ENCODE measurements at places on chromosomes 4 and X. TPM values are rescaled to one million over a fixed set of nuclear protein-coding genes. Genes with fewer than 3 reads are reported as not detected.

EMD gene
- total RNA-seq = 71.6 TPM

FAM184B gene
- not detected for total RNA-seq

MAGEA2 gene
- not detected for total RNA-seq

SPON2 gene
- total RNA-seq = 3.0 TPM

DRD5 gene
- not detected for total RNA-seq

CSAG1 gene
- total RNA-seq = not detected

ENPP6 gene
- total RNA-seq = not detected

SYTL4 gene
- total RNA-seq = 13.1 TPM

RRH gene
- total RNA-seq = not detected

FDCSP gene
- not detected for total RNA-seq

SASH3 gene
- total RNA-seq = 3.2 TPM

TLR2 gene
- total RNA-seq = 5.5 TPM

HUWE1 gene
- total RNA-seq = 101 TPM

SHISA3 gene
- total RNA-seq = 3.1 TPM

GPRIN3 gene
- total RNA-seq = 7.5 TPM

KIF4A gene
- total RNA-seq = not detected

CCDC110 gene
- 6.8 TPM for total RNA-seq

GPR173 gene
- 0.88 TPM for total RNA-seq

FAM47A gene
- total RNA-seq = not detected

VCX3A gene
- total RNA-seq = not detected

SLC38A5 gene
- 76.8 TPM for total RNA-seq

SERTM2 gene
- not detected for total RNA-seq

AVPR2 gene
- total RNA-seq = 2.6 TPM

IL15 gene
- total RNA-seq = 31.0 TPM

CXCL11 gene
- total RNA-seq = not detected

ZDHHC9 gene
- 26.2 TPM for total RNA-seq

INTS6L gene
- total RNA-seq = 11.0 TPM

CDX4 gene
- total RNA-seq = not detected

P2RY4 gene
- not detected for total RNA-seq

SLC9B1 gene
- 0.50 TPM for total RNA-seq

MAGEA12 gene
- not detected for total RNA-seq

UGT2B10 gene
- not detected for total RNA-seq

SCML1 gene
- total RNA-seq = 13.0 TPM

EDNRA gene
- total RNA-seq = 7.7 TPM

BMP15 gene
- total RNA-seq = not detected

EDA gene
- total RNA-seq = 10.6 TPM

SYTL5 gene
- 0.10 TPM for total RNA-seq

IGBP1 gene
- total RNA-seq = 63.5 TPM

SUPT20HL2 gene
- not detected for total RNA-seq

ATP1B4 gene
- total RNA-seq = not detected

GPRASP1 gene
- 30.9 TPM for total RNA-seq

SYN1 gene
- total RNA-seq = not detected

MAGEA3 gene
- total RNA-seq = not detected

MAEA gene
- total RNA-seq = 99.5 TPM

CT83 gene
- not detected for total RNA-seq

QRFPR gene
- total RNA-seq = 1.6 TPM

PFKFB1 gene
- 1.1 TPM for total RNA-seq

ITGB1BP2 gene
- 0.33 TPM for total RNA-seq

IL2RG gene
- 2.1 TPM for total RNA-seq

ARR3 gene
- not detected for total RNA-seq

CYTL1 gene
- 7.4 TPM for total RNA-seq

FGB gene
- 0.94 TPM for total RNA-seq

FIP1L1 gene
- total RNA-seq = 66.1 TPM

SLC4A4 gene
- total RNA-seq = 64.8 TPM

CPE gene
- 159 TPM for total RNA-seq

REELD1 gene
- total RNA-seq = 0.11 TPM

ZAR1 gene
- not detected for total RNA-seq

AMTN gene
- not detected for total RNA-seq

Data from thyroid gland (tissue), 4 donors.